Activated CD8-positive, alpha-beta memory T cell treated with anti-CD3 and anti-CD28 coated beads for 24 hours (primary cell): ENCODE measurements at places on chromosomes 13 and 19.

DNA sequence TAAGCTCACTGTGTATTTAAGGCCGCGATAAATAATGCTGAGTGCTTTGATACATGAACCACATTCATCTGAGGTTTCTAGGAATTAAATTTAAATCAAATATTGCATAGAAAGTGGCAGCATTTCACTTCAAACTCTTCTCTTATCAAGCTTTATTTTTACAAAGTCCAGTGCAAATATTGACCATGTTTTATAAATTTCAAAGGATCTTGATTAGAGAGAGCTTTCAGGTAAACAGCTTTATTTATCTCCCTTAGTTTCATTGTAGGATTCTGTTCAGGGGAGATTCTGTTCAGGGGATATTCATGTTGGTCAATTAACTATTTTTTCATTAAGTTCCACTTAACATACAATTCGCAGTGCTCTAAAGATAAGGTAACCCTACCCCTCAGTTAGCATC lies 249.7 kb upstream of the IRS2 start:
- no peak for DNase-seq

GRCh38 chr19:38850436-38850975 lies 720 bp upstream of the HNRNPL start:
- DNase-seq: peak; percentile 97

- no peak for DNase-seq
These were observed 1.1 kb downstream of the TNFAIP8L1 start for GRCh38 chr19:4640247-4641000.

- no peak for DNase-seq
These were observed 18.4 kb downstream of the C2CD4C start for GRCh38 chr19:390386-391206.

DNA sequence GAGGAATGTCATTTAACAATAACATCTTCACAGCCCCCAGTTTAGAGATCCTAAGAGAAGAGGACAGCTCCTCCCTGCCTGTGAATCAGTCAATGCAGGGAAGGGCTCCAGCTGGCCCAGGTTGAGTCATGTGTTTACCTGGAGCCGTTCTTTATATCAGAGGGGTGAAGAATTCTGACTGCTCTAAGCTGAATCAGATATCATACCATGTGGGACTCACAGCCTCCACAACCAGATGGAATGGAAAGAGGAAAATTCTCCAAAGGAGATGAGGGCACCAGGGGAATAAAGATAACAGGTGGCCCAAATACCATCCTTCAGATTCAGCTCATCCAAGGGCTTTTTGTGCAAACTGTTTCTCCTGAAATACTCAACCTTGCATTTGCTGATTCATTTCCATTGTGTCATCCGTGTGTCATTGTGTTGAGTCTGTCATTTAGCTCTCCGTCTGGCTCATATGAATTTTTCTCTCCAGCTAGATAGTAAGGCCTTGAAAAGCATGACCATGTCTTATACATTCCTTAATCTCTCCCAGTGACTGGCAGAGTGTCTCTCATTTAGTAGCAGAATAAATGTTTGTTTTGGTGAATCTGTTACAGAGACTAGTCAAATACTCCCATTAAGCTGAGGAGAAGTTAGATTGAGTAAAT lies 217.9 kb downstream of the RFC3 start:
- no peak for DNase-seq

DNA sequence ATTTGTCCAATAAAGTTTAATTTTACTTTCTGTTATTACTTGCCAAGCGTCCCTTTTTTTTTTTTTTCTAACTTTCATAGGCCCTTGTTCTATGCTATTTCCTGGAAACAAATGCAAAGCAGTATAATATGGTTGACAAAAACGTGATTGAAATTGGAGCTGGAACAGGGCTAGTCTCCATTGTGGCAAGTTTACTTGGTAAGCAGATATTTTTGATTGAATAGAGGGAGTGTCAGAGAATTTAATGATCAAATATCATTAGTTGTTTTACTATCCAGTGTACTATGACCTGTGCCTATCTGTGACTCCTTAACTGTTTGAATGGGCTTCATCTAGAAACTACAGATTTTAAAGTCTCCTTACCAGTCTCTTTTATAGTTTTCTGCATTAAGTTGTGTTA lies 46.7 kb downstream of the ERCC5 start:
- no peak for DNase-seq

DNA sequence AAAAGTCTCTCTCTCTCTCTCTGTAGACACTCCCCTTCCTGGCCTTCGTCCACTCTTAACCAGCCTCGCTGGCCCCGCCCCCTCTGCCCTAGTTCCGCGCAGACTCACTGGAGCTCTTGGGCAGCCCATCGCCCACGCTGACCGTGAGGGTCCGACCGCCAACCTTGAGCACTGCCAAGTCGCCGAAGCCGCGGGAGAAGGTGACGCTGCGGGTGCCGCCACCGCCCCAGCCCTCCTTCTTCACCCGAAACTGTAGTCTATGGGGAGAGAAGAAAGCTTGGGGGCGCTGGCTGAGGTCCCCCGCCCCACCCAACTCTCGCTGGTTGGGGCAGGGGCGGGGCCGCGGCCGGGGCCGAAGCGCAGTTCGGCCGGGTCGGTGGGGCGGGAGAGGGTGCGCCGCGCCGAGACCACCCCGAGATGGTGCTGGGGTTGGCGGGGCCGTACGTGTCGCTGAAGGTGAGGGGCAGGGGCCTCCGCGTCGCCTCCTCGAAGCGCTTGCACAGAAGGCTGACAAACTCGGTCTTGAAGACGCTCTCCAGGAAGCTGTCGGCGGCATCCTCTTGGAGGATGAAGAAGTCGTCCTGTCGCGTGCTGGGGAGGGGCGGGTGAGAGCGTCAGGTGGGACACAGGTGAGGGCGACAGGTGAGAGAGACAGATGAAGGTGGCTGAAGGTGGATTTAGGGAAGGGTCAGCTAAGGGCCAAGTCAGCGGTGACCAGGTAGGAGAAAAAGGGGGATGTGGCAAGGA lies 12.6 kb upstream of the ZNF414 start:
- no peak for DNase-seq

- no peak for DNase-seq
These were observed 656.9 kb upstream of the MIR17HG start for GRCh38 chr13:90690458-90691080.

GRCh38 chr19:55686311-55687050 lies 11.5 kb downstream of the EPN1 start:
- DNase-seq: no peak

- DNase-seq: no peak
These were observed 6.5 kb upstream of the GPC6 start for GRCh38 chr13:93220073-93220472.

- no peak for DNase-seq
These were observed 664.9 kb downstream of the PCDH9 start for GRCh38 chr13:66565279-66565678.

GRCh38 chr13:78631077-78631476 lies 27.7 kb upstream of the POU4F1 start:
- no peak for DNase-seq

GRCh38 chr13:101686003-101686402 lies 233.5 kb downstream of the ITGBL1 start:
- no peak for DNase-seq

GRCh38 chr13:35471706-35472322 lies 4.7 kb downstream of the MAB21L1 start:
- no peak for DNase-seq

DNA sequence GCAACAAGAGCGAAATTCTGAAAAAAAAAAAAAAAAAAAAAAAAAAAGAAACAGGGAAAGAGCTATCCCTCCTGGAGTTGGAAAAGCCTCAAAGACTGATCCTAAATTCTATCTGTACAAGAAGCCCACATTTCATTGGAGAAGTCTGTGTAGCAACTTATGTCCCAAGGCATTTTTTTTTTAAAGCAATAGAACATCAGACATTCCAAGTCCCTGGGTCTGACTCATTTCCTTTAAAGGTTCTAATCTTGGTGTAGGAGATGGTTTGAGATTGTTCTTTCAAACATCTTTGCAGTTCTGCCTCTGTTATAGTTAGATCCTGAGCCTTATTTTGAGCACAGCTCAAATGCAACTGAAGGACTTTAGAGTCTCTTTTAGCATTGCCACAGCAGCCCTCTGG lies 706.5 kb upstream of the MIR17HG start:
- DNase-seq: no peak

DNA sequence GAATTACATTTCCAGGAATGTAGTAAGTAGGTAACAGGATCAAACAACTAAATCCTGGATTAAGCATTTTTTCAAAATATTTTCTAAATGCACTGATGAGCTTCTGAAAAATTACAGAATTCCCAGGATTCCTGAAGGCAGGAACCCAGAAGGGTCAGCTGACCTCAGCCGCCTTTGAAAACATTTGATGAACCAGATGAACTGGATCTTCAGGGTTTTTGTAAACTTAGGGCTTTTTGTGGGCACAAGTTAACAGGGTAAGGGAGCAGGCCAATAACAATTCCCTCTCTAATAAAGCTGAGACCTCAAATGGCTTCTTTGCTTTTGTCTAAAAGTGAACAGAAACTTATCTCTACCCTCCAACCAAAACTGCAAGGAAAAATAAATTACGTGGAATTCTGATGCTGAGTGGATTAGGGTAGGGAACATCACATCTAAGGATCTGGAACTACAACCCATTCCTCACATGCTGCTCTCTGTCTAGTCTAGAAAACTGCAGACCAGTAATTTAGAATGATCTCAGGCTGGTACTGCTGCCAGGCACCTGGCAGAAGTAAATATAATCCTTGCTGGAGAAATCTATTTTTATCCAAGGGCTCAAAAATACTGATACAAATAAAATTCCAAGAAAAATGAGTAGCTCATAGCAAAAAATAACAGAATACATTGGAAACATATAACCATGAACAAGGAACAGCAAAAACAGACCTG lies 48.2 kb upstream of the N4BP2L1 start:
- DNase-seq: no peak

GRCh38 chr19:42018503-42019193 lies 24.6 kb upstream of the ATP1A3 start:
- no peak for DNase-seq

DNA sequence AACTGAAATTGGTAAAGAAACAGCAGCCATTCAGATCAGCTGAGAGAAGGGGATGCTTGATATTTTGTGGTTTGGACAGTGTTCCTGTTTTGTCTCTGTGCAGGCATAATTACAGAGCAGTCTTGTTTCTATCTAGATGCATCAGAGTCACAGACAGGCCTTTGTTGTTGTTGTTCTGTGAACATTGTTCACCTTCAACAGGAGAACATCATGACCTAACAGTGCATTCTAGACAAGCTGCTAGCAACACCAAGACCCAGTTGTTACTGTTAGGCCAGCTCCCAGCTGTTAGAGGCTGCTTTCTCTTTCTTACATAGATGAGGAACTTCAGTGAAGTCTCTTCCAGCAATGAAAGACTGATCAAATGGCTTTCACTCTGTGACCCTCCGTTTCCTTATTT lies 8.5 kb upstream of the LSR start:
- peak; percentile 45 for DNase-seq

DNA sequence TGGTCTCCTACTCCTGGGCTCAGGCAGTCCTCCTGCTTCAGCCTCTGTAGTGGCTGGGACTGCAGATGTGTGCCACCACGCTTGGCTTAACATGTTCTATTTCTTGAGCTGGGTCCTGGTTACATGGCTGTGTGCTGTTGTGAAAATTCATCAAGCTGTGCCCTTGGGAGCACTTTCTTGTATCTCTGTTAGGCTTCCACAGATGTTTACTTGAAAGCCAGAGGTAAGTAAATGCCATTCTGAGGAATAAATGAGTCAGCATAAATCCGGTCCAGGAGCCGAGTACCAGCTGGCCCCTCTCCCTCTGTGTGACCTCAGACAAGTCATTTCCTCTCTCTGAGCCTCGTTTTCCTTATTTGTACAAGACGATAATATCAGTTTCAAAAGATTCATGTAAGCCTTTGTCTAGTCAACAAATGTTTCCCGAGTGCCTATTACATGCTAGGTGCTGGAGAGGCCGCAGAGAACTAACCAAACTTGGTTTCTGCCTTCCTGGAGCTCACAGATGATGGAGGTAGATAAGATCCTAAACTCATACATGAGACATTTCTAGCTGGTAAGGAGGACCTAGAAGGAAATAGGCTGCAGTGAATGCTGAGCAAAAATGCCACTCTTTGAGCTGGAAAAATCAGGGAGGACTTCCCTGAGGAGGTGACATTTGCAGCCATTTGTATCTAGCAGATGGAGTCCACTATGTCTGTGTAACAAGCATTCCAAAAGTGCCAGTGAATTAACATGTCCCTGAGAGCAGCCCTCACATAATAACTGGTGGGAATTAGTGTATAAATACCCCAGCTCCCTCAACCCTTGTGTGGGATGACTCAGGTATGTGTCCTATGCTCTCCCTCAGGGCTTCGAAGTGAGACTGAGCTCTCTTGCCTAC lies 2.7 kb upstream of the RASAL3 start:
- peak; percentile 72 for DNase-seq

GRCh38 chr19:5713228-5713627 lies 6.7 kb downstream of the LONP1 start:
- no peak for DNase-seq

DNA sequence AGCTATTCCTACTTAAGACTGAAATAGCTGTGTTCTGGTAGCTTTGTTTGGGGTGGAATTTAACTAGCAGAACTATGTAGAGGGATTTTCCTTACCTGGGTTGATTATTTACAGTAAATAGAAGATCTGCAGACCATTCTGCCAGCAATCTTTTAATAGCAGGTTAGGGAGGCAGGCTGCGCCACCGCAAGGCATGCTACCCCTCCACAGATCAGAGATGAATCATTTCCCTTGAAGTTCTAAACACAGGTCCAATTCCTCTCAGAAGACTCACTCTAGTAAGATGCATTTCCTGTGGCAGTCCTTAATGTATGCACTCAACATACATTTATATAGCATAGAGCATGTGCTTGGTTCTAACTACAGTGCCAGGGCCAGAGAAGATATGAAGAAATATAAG lies 109.0 kb downstream of the TNFRSF19 start:
- no peak for DNase-seq

DNA sequence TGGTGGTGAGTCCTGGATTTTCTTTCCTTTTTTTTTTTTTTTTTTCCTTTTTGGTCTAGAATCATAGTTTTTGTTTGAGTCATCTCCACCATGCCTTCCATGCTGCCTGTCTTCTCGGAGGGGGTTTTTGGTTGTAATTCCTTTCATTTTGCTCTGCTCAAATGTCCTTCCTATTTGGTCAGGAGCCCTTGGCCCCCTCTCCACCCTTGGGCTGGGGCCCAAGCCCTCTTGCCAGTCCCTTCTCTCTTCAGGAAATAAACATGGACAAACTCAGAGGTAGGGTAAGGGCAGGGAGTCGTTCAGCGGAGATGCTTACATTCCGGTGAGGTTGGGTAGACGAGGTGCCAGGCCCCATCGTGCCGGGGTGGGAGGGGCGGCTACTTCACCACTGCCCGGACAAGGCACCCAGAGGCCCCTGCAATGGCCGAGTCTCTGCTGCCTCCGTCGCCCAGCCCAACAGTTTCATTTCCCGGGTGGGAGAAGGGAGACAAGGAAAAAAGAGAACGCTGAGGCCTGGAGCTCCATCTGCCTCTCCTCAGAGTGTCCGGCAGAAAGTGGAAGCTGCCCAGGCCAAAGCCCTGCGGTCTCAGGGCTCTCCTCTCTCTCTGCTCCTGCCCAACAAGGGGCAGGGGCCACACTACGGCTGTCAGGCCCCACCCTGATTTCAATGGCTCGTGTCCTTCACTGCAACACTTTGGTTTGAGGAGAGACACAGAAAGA lies 12.7 kb downstream of the ZNF574 start:
- no peak for DNase-seq
